ENCODE measurements at places on chromosomes 12 and 14.

DNA sequence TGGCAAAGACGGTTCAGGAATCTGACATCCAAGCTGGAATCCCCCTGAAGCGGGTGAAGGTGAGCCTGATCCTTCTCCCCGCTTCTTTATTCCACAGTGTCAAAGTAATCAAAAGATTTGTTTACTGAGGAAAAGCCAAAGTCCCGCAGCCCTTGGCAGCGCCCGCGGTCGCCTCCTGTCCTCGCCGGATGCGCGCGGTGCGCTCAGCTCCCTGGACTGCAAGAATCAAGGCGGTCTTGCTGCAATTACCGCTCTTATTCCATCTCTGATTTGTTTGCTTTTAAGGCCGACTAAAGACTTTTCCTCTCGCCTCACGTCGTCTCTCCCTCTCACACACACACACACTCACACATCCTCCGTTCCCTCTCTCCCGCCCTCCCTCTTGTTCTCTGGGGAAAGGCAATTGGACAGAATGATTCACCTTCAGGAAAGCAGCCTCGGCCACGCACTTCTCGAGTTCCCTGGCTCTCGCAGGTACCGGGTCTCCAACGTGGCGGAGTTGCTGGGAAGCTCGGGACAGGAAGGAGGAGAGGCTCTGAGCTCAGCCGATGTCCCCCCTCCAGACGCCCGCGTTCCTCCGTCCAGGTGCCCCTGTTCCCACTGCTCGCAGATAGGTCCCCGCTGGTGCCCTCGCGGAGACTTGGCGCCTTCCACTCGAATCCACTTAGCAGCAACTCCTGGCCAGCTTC lies 68.6 kb upstream of the USP15 start:
- peak; percentile 62 for DNase-seq

GRCh38 chr12:230925-231671 lies 17.1 kb upstream of the SLC6A12 start:
- no peak for DNase-seq

- no peak for DNase-seq
Measured at GRCh38 chr14:62189698-62190097, 427.5 kb downstream of the SNAPC1 start.

GRCh38 chr12:5081016-5081415 lies 37.3 kb downstream of the KCNA5 start:
- DNase-seq = no peak

DNA sequence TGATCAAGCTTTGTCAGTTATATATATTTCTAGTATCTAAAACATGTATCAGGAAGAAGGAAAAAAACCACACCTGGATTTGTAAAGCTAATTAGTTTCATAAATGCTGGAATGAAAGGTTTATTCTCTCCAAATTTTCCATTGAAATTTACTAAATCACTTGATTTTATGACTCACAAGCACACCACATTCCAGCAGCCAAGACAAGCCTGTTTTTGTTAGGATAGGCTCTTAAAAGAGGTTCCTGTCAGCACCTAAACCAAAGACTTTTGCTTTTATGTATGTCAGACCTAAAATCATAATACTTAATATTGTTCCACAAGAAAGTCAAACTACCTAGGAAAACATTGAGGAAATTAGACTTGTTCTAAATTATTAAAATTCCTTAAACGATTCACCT lies 85.3 kb upstream of the PAWR start:
- no peak for DNase-seq
